B cell (primary cell): ENCODE measurements at places on chromosomes 12 and 14.
A peak's percentile ranks its signal among the peaks of the same experiment; 100 is the strongest.

DNA sequence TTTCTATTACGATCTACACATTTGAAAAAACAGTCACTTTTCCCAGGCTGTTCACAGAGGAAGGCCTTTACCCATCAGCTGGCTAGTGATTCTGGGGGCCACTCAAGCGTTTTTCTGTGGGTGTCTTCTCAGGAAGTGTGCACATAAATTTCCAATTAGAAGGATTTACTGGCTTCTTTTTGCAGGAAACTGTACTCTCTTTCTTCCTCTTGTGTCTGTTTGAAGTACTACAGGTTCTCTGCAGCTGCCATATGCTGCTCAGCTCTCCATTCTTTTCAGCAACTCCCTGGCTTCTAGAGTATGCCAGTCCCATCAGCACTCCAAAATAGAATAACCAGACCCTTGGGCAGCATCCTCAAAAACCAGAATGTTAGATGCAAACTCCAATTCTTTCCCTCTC lies 110.4 kb upstream of the NAV3 start:
- no peak for DNase-seq

- no peak for DNase-seq
These were observed 4.6 kb upstream of the LRP1-AS start for GRCh38 chr12:57151741-57152630.

GRCh38 chr12:57604454-57604991 lies at the start of gene DTX3:
TSS of gene DTX3 (plus strand) at chr12:57604824. CDS start at chr12:57606518, 1,694 bp downstream.
- DNase-seq, result peak; percentile 41

- no peak for DNase-seq
These were observed at the start of gene NFATC4 for GRCh38 chr14:24367514-24368211. TSS of gene NFATC4 (plus strand) at chr14:24368184. CDS start at chr14:24368341, 157 bp downstream.

DNA sequence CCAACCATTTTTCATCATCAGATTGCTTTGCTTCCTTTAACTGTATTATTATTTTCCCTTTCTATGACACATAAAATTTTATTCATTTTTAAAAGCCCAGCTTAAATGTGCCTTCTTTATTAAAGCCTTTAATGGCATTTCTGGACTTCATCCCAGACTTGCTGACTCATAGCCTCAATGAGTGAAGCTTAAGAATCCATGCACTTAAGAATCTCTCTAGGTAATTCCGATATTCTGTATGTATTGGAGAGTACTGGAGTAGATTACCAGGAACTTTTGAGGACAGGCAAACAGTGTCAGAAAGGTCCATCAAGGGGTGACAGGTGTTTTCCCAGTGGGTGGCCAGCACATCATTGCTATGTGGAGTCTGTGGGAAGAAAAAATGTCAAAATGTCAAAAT lies 107.9 kb downstream of the PTPRQ start:
- DNase-seq, result no peak

GRCh38 chr14:32330351-32331111 lies 1.4 kb downstream of the AKAP6 start:
- DNase-seq, result no peak

GRCh38 chr14:75720116-75720515 lies 59.1 kb downstream of the TTLL5 start:
- DNase-seq, result no peak

GRCh38 chr12:84841591-84841990 lies 71.0 kb downstream of the SLC6A15 start:
- no peak for DNase-seq

GRCh38 chr14:76109087-76109880 lies 42.4 kb upstream of the GPATCH2L start:
- DNase-seq, result no peak

DNA sequence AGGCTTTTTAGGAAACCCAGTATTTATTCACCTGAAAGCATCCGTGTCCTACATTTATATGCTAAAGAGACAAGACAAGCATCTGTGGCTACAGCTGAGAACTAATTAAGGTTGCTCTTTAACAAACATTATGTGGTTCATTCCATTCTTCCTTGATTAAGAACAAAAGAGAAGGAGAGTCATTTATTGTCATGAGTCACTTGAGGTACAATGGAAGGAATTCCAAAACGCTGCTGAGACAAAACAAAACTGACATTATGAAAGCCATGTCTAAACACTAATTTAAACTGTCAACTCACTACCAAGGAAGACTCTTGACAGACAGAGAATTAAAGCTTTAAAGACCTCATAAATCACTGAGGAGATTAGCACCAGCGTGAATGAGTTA lies 214.4 kb downstream of the BMP4 start:
- no peak for DNase-seq

- no peak for DNase-seq
These were observed 104.3 kb downstream of the FLRT2 start for GRCh38 chr14:85634205-85634604.

GRCh38 chr12:49730050-49730449 lies 11.3 kb upstream of the TMBIM6 start:
- no peak for DNase-seq

- DNase-seq, result no peak
These were observed 47.5 kb downstream of the MRPL42 start for GRCh38 chr12:93514853-93515252.

DNA sequence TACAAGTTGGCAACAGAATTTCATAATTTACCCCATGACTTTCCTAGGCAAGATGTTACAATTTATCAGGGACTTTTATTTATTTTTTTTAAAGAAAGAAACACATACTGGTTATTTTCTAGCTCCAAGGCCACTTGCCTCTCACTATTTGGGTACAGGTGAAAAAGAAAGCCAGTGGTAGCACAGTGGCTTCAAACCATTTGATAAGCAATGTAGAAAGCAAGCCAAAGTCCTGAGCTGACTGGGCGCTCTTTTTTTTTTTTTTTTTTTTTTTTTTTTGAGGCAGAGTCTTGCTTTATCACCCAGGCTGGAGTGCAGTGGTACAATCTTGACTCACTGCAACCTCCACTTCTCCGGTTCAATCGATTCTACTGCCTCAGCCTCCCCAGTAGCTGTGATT lies 73.3 kb downstream of the STXBP6 start:
- DNase-seq, result no peak

GRCh38 chr12:6193853-6194815 lies 6.1 kb upstream of the CD9 start:
- peak; percentile 49 for DNase-seq

DNA sequence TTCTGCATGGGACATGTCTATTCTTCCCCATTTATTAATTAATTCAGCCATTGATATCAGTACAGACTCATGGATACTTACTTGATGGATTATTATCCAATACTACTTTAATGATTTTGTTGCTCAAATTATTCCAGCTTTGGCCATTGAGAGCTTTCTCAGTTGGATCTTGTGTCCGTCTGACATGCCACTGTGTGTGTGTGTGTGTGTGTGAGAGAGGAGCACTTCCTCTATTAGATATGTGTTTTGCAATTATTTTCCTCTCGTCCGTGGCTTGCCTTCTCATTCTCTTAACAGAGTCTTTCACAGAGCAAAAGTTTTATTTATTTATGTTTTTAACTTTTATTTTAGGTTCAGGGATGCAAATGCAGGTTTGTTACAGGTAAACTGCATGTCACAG lies 194.2 kb downstream of the ADGRD1 start:
- no peak for DNase-seq

DNA sequence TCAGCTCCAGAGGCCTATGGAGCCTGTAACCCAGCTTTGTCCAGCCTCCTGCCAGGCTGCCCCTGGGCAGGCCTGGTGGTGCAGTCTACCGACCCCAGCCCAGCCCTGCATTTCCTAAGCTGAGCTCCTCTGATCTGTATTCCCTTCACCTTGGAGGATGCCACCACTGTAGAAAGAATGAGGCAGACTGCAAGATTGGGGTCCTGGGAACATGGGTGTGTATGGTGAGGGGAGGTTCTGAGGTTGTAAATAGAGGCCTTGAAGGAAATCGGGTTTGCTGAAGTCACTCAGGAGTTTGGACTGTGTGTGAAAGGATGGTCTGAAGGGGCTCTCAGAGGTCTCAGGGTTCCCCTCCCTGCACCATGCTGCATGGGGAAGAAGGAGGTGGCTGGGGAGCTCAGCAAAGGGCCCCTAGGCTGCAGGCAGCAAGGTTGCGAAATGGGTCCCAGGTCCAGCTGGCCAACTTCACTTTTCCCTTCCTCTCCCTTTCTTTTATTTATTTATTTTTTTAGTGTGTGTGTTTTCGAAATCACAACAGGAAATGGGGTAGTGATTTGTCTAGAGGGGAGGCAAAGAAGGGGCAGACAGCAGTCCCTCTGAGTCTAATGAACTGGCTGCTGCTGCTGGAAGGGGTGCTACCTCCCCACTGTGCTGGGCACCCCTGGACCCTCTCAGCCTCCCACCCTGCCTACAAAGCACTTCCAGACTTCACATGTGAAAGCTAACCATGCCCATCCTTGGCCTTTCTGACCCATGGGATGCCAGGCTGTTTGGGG lies 1.2 kb upstream of the LRP1-AS start:
- DNase-seq, result no peak

DNA sequence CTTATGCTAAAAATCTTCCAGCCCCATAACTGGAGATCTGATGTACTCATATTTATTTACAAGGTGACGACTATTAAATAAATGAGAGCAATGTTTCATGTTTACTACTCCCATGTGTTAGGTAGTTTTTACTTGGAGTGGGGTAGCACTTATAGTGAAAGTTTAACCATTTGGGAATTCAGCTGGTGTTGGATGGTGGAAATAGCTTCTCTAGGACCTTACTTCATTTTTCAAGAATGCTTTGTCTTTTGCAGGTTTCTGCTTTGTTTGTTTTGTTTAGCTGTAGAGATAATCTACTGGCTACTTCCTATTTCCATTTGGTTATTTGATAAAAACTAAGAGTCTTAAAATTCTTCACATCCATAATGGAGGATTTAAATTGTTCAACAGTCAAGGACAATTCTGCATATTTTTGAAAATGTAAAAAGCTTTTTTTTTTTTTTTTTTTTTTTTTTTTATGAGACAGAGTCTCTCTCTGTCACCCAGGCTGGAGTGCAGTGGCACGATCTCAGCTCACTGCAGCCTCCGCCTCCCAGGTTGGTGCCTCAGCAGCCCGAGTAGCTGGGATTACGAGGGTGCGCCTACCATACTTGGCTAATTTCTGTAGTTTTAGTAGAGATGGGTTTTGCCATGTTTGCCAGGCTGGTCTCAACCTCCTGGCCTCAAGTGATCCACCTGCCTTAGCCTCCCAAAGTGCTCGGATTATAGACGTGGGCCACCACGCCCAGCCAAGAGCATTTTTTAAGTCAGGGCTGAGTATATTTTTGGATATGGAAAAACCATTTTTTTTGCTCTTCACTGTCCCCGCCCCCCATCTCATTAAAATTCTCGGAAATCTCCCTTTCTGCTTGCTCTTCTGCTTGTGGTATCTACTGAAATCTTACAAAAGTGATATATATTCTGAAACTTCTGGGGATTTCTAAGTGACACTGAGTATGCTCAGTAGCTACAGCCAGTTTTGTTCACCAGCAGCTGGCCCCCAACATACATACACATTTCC lies 1.4 kb upstream of the ABCD2 start:
- peak; percentile 43 for DNase-seq

- no peak for DNase-seq
These were observed 83.7 kb upstream of the IGF1 start for GRCh38 chr12:102564026-102564425.

DNA sequence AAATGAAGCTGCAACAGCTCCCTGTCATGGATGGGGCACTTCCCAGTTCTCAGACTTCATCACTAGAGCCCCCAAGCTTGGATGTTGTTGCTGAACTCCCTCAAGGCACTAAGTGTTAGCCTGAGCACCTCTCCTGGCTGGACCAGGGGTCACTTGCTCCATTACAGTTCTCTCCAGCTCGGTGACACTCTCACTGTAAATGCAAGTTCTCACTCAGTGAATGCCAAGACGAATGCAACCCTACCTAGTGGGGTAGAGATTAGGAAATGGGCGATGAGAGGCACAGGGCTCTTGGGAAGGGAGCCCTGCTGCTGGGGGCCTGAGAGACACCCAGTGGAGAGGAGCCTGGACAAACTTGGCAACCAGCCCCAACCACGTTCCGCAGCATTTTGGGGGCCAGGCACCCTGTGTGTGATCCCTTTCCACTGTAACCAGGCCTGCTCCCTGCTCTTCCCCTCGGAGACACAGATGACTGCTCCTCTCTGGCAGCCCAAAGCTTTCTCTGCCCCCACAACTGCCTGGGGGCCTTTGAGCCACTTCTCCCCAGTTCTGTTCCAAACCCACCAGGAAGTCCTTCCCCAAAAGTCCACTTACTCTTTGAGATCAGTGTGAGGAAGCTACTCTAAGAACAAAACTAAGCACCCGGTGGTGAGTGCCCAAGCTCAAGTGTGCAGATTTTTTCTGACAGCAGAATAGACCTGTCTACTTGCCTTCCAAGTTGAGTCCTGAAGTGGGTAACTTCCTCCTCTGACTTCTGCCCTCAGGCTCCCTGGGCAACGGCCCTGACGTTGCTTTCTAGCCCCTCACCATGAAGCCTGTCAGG lies 8.0 kb upstream of the SELPLG start:
- DNase-seq, result peak; percentile 57

DNA sequence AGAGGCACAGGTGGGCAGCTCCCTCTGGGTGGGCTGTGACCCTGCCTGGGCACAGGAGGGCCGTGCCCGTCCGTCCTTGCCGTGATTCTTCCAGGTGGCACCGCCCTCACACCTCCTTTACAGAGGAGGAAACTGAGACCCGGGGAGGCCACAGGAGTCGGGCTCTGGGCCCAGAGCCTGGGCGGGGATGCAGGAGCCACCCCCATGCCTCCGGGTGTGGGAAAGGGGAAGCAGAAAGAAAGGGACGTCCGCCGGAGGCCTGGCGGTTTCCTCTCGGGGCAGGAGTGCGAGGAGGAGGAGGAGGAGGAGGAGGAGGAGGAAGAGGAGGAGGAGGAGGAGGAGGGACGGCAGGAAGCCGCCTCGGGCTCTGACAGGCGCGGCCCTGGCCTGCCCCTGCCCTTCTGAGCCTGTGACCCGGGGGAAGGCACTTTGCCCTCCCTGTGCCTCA lies 23.0 kb downstream of the SH2B3 start:
- DNase-seq, result peak; percentile 58

DNA sequence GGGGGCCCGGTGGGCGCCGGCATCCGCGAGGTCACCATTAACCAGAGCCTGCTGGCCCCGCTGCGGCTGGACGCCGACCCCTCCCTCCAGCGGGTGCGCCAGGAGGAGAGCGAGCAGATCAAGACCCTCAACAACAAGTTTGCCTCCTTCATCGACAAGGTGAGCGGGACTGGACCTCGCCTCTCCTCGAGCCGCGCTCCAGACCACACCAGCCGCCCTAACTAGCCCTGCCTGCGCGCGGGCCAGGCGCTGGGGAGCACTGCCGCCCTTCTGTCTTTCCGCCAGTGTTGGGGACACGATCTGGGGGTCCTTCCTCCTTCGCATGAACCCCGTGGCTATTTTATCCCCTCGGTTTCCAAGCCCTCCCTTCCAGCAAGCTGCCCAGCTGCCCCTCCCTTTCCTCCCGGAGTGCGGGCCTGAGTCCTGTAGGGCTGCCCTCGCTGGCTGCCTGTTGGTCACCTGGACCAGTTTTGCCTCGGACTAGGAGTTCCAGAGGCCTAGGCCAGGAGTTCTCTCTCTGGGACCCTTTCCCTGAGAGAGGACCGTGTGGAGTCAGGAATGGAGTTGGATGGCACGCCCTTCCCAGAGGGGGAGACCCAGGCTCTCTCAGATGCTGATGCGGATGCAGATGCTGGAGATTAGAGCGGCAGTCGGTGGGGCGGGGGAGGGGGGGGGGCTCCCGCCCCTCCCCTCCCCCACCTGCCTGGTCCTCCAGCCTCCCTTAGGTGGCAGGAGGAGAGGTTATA lies 592 bp downstream of the KRT7 start:
- DNase-seq, result no peak

GRCh38 chr12:108634341-108634751 lies 652 bp upstream of the SELPLG start:
- peak; percentile 59 for DNase-seq

GRCh38 chr12:15886372-15887042 lies 4.3 kb downstream of the STRAP start:
- DNase-seq, result no peak
